NCI-H510A treated with DMSO at 0.1 percent for 48 hours (cell line): ENCODE measurements at places on chromosomes 12 and 14.

DNA sequence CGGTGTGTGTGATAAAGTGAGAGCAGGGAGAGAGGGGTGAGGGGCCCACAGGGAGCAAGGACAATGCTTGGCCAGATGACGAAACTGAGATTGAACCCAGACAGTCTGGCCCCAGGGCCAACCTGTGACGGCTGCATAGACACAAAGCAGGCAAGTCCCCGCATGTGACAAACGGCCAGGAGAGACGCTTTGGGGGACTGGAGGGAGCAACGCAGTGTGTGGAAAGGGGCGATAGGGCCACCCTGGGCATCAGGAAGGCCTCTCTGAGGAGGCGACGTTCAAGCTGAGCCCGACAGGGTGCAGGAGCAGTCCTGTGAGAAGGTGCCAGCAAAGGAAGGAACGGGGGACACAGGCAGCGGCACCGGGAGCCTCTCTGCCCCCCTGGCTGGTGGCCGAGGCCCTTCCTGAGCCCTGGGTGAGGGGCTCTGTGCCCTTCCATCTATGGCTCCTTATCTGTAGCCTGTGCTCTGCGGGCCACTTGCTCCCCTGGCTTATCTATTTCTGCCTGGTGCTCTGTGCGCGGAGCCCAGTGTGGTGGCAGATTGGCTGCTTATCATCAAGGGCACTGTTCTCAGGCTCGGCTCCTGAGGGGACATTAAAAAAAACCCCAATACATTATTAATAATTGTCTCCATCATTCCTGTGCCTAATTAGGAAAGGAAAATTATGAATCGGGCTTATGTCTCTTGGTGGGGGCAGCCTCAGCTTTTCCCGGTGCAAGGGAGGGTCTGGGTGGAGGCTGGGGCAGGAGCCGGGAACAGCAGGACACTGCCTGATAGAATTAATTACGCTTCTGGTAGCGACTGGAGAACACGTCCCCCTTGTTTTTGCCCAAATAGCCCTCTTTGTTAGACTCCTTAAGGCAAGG, 39.8 kb downstream of the PRIMA1 start:
- DNase-seq = no peak

GRCh38 chr12:51197736-51198567, 19.9 kb downstream of the POU6F1 start:
- DNase-seq = no peak

GRCh38 chr14:93286212-93286890, 46.5 kb downstream of the BTBD7 start:
- DNase-seq = no peak

DNA sequence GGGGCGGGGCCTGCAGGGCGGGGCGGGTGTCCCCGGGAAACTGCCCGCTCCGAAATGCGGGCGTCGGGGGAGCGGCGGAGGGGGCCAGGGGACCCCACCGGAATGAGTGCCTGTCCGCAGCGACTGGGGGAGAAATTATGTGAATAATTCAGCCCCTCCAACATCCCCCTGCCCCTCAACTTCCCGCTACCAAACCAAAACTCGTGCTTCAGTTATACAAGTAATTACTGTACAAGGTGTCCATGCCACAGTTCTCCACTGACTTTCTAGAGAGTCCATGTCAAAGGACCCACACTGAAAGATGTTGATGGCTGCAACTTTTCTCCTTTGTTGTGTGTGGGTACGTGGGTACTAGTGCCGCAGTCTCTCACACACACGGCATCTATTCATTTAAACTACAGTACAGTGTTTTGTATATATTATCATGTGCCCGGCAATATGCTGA, 414 bp upstream of the CDK17 start:
- no peak for DNase-seq

DNA sequence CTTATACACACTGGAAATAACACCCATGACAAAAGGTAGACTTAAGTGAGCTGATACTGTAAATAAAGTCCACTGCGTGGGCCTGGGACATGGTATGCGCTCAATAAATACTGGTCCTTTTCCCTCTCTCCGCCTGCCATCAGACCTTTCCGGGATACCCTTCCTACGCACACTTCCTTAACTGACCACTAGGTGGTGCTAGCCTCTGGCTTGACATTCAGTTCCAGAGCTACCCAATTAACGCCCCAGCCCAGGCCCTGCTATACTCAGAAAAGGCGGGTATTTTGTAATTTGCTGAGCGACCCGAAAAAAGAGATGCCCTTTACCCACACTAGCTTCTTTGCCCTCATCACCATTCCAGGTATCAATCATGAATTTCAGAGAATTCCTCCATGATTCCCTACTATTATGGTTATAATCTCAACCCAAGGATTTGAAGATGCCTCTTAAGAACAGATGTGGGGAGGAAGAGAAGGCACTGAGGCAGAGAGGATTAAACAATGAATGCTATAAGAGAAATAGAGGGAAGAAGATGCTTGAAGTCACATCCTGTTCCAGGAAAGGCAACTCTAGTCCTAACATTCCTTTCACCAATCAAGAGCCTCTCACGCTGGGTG, 3.9 kb upstream of the LRP1 start:
- peak; percentile 58 for DNase-seq

DNA sequence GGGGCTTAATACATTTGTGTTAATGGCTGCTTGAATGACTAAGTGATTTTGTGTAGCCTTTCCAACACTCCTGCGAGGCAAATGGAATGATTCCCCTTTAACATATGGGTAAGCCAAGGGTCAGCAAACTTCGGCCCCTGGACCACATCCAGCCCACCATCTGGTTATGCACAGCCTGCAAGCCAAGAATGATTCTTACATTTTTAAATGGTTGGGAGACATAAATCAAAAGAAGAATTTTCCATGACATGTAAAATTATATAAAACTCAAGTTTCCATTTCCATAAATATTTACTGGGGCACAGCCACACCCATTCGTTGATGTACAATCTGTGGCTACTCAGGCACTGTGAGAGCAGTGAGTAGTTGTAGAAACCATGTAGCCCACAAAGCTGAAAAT, 9.0 kb downstream of the SLC8B1 start:
- DNase-seq = no peak
